MCF 10A (cell line): ENCODE measurements at places on chromosomes 16 and 17. TPM values are rescaled to one million over a fixed set of nuclear protein-coding genes. Genes with fewer than 3 reads are reported as not detected.

CHRNE gene
- not detected in 2 replicates for total RNA-seq

SLFN12L gene
- 0.34 and 0.35 TPM in 2 replicates for total RNA-seq

- no peaks in the 10 kb centered on the region for H3K4me1 ChIP-seq
- H3K36me3 ChIP-seq: peaks cover 6% of the 10 kb centered on the region
- H3K4me3 ChIP-seq: no peak overlapping the region
- H3K27ac ChIP-seq: no peak overlapping the region
Measured at GRCh38 chr16:25827709-25828108, 135.9 kb downstream of the HS3ST4 start.

GRCh38 chr16:26457095-26457494 is 609.6 kb upstream of the C16orf82 start:
- no peaks in the 10 kb centered on the region for H3K27me3 ChIP-seq
- H3K4me1 ChIP-seq: no peaks in the 10 kb centered on the region
- DNase-seq: no peak
- H3K4me3 ChIP-seq: no peak overlapping the region
- H3K36me3 ChIP-seq: no peaks in the 10 kb centered on the region

GRCh38 chr17:44095647-44096496 is 25.3 kb downstream of the G6PC3 start:
- H3K4me1 ChIP-seq: peaks cover 11% of the 10 kb centered on the region
- no peak overlapping the region for H3K27ac ChIP-seq
- no peak overlapping the region for H3K4me3 ChIP-seq

DNA sequence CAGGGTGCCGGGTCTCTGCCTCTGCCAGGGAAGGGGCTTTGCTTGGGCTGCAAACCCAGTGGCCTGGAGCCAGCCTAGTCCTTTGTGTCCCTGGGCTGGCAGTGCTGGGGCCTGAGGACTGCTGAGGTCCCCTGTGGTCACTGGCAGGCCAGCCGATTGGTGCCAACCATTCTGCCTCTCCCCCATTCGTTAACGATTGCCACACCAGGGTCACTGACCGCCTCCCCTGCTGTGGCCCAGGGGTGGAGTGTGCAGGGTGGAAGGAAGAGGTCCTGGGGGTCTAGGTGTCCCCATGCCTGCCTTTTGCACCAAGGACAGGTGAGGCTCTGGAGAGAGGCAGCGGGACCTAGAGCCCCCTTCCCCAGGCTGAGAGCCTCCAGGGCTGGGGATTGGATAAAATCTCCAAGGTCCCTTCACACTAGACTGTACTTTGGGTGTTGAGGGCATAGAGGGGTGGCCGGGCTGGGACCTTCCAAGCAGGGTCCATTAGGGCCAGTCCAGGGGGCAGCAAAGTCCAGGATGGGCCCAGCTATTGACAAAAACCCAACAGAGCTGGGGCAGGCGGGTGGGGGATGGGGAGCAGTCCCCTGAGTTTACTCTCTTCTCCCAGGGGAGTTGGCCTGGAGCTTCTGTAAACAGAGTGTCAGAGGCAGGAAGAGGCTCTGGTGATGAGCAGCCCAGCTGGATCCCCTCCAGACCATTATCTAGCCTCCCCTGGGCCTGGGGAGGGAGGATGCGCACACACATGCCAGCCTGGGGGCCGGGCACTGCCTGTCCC is 1.1 kb downstream of the VASN start:
- H3K27me3 ChIP-seq: no peaks in the 10 kb centered on the region
- H3K27ac ChIP-seq: no peak overlapping the region
- peak; percentile 66 for DNase-seq
- H3K4me3 ChIP-seq: peak overlapping the region; percentile 69
- H3K4me1 ChIP-seq: peaks cover 26% of the 10 kb centered on the region
- no peaks in the 10 kb centered on the region for H3K36me3 ChIP-seq

DNA sequence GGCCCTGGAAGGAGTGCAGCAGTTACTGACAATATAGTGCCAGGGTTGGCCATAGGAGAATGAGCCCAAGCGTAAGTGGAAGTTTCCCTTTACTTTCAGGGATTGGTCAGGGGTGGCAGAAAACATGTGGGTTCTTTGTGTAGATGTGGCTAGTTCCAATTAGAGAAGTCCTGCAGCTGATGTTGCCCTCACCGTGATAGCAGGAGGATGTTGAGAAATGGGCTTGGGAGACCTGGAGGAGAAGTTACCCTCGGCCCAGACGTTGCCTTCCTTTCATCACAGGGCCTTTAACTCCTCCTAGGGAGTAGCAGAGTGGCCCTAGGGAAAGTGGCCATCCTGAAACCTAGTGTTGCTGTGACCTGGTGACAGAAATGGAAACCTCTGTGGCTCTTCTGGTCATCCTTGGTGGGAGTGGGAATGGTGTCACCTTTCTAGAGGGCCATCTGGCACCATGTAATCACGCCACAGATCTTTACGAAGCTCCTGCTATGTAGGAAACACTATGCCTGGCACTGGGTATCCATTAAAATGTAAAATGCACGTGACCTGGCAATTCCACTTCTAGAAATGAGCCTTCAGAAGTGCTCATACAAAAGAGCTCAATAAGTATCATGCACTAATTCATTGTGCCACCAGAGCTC is 6.7 kb downstream of the TMEM92 start:
- H3K4me3 ChIP-seq: no peak overlapping the region
- no peaks in the 10 kb centered on the region for H3K27me3 ChIP-seq
- no peak overlapping the region for H3K27ac ChIP-seq
- H3K36me3 ChIP-seq: peaks cover 24% of the 10 kb centered on the region
- peaks cover 35% of the 10 kb centered on the region for H3K4me1 ChIP-seq

DNA sequence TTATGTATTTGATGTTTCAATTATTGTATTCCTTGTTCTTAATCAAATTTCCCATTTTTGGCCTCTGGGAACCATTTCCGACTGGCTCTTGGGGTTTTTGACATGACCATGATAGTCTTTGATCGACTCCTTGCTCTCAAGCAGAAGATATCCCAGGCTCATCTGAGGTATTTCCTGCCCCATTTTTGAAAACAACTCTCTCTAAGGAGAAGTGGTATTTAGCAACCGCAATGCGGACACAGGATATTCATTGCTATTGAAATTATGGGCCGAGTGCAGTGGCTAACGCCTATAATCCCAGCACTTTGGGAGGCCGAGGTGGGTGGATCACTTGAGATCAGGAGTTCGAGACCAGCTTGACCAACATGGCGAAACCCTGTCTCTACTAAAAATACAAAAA is 5.5 kb downstream of the TANGO6 start:
- no peak overlapping the region for H3K27ac ChIP-seq
- DNase-seq: no peak
- H3K27me3 ChIP-seq: no peaks in the 10 kb centered on the region
- H3K36me3 ChIP-seq: no peaks in the 10 kb centered on the region
- peaks cover 5% of the 10 kb centered on the region for H3K4me1 ChIP-seq
